ENCODE measurements at places on chromosomes 16 and 17. TPM values are rescaled to one million over a fixed set of nuclear protein-coding genes. Genes with fewer than 3 reads are reported as not detected.

WIPF2 gene
- total RNA-seq: 25.5 TPM

NPIPA8 gene
- total RNA-seq: not detected

PIPOX gene
- total RNA-seq: 0.96 TPM

KRTAP3-2 gene
- not detected for total RNA-seq
